NCI-H1694 treated with DMSO at 0.1 percent for 48 hours (cell line): ENCODE measurements at places on chromosomes 3 and 15.

- DNase-seq = no peak
Observed at GRCh38 chr3:23263796-23264195, 60.7 kb downstream of the UBE2E2 start.

DNA sequence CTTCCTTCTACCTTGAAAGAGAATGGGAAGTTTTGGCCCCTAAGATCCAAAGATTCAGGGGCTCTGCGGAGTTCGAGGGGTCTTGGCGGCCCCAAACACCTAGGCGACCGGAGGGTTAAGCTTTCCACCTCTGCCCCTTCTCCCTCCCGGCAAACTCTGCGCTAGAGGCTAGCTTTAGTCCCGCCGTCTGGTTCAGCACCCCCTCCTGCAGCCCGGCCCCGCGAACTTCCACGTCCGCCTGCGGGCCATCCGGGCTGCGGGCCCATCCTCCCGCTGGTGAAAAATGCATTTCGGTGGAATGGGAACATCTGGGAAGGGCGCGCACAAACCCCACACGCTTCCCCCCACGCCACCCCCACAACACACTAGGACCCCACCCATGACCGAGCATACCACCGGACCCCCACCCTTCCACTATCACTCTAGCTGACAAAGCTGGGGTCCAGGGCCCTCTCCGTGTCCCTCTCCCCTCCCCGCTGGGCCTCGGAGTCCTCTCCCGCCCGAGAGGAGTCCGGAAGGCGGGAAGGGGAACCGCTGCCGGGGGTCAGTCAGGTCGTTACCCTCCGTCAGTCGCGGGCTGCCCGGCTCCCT lies 1.0 kb downstream of the SHOX2 start:
- no peak for DNase-seq

GRCh38 chr3:167166594-167167253 lies 213.4 kb downstream of the ZBBX start:
- DNase-seq = no peak

- no peak for DNase-seq
Observed at GRCh38 chr3:184360070-184360928, 1.1 kb downstream of the CLCN2 start.

DNA sequence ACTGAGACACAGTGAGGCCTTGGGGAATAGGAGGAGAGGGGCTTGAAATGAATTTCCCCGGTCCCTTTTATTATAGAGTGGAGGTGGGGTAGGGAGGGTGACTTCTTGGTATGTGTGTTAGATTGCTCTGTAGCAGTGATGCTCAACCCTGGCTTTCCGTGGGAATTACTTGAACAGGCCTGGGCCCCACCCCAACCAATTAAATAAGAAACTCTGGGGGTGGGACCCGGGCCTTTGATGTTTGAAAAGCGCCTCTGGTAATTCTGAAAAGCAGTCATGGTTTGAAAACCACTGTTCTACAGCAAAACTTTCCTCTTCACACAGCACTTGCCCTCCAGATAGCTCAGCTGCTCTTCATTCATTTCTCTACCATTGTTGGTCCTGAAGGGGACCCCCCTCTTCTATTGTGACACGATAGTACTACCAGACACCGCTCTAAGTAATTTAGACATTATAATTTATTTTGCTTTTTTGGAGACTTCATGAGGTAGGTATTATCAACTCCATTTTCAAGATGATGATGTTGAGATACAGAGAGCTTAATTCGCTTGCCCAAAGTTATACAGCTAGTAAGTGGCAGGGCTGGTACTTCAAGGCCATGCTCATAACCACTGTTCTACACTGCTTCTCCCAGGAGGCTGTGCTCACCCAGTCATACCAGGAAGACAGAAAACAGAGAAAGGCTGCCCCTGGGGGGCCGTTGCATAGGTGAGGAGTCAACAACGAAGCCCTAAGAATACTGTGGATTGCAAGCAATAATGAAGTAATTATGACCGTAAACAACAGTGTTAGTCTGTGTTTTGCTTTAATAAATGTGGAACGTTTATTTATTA lies 176.2 kb downstream of the PEX5L start:
- DNase-seq = no peak

GRCh38 chr3:107847791-107848190 lies 243.0 kb downstream of the CD47 start:
- no peak for DNase-seq

GRCh38 chr3:155664925-155665695 lies 79.8 kb downstream of the PLCH1 start:
- no peak for DNase-seq

- DNase-seq = no peak
Observed at GRCh38 chr15:48049736-48050135, 71.1 kb upstream of the SLC24A5 start.

GRCh38 chr3:7209098-7209497 lies 348.2 kb downstream of the GRM7 start:
- DNase-seq = no peak

- no peak for DNase-seq
Observed at GRCh38 chr15:79736435-79737000, 160.3 kb downstream of the MTHFS start.

DNA sequence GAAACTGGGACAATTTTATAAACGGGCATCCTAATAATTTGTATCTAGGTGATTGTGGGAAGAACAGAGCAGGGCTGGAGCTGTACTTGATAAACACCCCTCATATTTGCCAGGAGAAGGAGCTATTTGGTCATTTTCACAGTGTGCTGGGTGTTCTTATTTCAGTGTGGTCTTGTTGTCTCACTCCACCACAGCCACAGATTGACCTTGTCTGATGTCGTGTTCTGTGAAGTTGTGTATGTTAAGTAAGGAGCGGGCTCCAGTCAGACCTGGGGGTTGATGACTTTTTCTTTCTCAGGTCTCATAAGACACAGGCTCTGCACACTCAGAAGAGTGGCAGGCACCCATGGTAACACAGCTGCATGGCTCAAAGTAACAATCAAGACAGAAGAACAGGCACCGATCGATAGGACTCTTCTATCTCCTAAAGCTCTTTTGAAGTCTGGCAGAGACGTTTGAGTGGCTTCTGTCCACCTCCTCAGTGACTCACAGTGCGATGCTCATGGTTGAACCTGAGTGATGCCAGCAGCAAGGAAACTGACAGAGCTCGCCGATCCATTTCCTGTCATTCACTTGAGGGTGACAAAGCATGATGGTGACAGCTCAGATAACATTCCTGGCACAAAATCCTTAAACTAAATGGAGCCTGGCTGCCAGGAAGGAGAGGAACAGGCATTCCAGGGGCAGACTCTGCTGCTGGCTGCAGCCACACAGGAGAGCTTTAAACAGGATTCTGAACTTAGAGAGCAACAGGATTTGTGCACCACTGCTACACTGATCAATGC lies 20.8 kb downstream of the DPH3 start:
- DNase-seq = no peak

DNA sequence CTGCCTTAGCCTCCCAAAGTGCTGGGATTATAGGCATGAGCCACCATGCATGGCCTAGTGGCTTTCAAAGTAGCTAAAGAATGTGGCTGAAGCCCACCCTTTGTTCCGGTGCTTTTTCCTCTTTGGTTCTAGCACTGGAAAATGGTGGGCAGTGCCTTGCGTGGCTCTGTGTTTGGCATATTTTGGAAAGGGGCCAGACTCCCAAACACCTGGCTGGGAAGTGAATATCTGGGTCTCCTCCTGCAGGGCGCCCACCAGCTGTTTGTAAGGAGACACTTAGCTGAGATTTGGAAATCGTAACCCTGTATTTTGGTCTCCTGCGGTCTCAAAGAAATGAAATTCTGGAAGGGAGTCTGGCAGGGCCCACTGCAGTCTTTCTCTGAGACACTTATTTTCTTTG lies 336.4 kb downstream of the IL20RB start:
- no peak for DNase-seq
